NCI-H526 treated with DMSO at 0.1 percent for 48 hours (cell line): ENCODE measurements at places on chromosomes 12 and 14.

- DNase-seq: no peak
Observed at GRCh38 chr12:82174936-82175335, 183.3 kb downstream of the CCDC59 start.

DNA sequence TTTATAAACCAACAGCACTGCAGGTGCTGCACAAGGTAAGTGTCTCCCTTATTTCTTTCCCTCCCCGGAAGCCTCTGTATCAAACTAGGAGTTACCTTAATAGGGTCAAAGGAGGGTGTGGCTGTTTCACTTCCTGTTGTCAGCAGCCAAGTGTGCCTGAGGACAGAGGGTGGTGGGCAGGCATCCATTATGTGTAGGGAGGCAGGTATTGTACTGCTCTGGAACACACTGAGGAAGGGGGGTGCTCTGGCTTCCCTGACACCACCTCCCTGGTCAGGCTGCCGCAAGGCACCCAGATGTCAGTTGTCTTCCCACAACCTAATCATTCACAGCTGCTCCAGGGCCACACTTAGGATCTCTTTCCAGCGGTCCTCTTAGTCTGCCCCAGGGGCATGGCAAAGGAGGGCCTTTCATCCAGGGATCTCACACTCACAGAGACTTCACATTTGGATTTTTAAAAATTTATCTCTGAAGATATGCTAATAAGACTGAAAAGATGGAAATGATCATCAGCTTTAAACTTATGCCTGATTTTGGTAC lies 132.0 kb upstream of the ARHGAP5 start:
- no peak for DNase-seq

- no peak for DNase-seq
Observed at GRCh38 chr14:23301969-23302289, 730 bp downstream of the PPP1R3E start.

GRCh38 chr12:2976581-2976996 lies 17.4 kb downstream of the TEAD4 start:
- DNase-seq: no peak

DNA sequence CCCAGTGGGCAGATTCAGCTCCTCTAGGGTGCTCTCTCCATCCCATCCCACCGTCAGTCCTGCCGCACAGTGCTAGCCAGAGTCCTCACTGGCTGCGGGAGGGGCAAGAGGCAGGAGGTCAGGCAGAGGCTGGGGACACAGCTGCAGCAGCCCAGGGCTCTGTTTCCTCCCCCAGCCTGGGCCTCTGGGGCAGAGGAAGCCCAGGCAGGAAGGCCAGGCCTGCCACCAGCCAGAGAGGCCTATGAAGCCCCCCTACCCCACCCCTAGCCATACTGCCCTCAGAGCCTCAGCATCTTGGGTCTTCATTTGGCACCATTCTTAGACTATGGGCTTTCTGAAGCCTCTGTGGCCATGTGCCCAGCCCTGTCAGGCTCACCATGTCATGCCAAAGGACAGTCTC lies 3.4 kb downstream of the ACVRL1 start:
- no peak for DNase-seq

GRCh38 chr12:123987022-123987421 lies 14.0 kb downstream of the ZNF664 start:
- no peak for DNase-seq

DNA sequence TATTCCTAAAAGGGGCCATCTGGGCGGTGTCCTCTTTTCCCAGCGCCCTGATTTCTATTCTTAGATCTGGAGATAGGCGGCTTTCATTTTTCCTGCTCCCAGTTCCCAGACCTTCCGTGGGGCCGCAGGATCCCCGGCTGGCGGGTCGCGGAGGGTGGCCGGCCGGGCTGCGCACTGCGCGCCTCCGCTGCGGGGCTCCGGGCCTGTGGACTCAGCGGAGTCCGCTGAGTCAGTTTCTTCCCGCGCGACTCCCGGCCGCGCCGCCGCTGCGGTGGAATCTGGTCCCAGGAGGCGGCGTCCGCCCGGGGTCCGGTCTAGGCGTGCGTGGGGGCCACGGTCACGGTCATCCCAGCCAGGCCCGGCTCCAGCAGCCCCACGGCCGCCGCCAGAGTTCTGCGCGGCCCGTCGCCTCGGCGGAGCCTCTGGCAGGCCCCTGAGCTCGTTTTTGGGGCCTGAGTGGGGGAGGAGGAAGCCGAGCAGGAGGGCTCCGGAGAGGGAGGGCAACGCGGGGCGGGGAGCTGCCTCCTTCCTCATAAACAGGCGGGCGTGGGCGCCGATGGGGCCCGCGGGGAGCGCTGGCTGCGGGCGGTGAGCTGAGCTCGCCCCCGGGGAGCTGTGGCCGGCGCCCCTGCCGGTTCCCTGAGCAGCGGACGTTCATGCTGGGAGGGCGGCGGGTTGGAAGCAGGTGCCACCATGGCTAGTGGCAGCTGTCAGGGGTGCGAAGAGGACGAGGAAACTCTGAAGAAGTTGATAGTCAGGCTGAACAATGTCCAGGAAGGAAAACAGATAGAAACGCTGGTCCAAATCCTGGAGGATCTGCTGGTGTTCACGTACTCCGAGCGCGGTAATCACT lies at the start of gene LRRK2:
TSS of gene LRRK2 (plus strand) at position 559 of the 853 bp plus-strand sequence. CDS start at position 694, 135 bp downstream.
- DNase-seq: no peak

DNA sequence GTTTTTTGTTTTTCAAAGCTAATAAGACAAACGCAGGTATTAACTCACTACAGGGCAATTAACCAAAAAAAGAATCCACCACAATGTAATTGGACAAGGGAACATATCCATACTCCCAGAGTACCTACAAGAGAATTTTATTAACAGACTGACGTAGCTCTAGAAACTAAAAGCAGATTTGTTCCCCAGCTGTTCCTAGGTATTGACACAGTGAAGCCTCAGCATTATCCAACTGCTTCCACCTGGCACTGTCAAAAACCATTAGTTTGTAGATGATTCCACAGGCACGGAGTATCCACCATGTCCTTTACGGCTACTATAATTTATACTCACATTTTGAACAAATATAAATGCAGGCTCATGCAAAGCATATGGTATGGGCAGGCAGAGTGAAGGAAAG lies 22.3 kb downstream of the PPM1H start:
- DNase-seq: no peak

GRCh38 chr12:119201789-119202543 lies 23.2 kb downstream of the HSPB8 start:
- DNase-seq: peak; percentile 29

DNA sequence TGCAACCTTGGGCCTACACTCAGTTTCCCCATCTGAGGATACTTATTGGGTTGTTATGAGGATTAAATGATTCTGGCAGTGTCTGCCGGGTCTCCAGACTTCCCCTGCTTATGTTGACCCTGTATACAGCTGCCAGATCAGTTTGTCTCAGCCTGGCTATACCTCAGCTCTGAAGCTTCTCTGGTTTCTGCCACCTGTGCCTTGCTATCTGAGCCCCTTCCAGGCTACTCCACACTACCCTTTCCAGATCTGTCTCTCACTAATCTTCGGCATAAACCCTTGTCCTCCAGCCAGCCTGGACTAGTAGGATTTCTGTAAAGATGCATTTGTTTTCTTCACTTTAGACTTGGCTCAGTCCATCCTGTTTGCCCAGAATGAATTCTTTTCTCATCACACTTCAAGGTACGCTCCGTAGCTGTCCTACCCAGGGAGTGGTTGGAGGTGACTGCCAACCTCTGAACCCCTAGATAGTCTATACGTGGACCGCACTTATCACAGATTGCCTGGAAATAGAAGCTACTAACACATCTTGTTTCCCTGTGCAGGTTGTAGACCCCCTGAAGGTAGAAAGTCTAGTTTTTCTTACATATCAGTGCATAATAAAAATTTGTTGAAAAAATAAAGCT lies 422.4 kb downstream of the RAD51B start:
- DNase-seq: no peak

DNA sequence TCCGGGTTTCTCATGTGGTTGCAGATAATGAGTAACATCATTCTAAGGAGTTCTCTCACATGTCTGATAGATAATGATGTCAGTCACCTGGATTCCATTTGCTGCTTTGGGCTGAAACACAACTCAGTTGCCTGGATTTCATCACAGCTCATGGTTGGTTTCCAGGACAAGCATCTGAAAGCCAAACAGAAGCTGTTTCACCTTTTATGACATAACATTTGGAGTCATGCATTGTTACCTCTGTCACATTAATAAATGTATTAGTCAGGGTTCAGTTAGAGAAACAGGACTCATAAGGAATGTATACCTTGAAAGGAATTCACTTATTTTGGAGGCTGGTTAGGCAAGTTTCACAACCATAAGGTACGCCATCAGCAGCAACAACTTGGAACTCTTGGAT lies 251.9 kb upstream of the ATXN7L3B start:
- DNase-seq: no peak

- DNase-seq: no peak
Observed at GRCh38 chr12:6541371-6542165, 7.3 kb downstream of the GAPDH start.

DNA sequence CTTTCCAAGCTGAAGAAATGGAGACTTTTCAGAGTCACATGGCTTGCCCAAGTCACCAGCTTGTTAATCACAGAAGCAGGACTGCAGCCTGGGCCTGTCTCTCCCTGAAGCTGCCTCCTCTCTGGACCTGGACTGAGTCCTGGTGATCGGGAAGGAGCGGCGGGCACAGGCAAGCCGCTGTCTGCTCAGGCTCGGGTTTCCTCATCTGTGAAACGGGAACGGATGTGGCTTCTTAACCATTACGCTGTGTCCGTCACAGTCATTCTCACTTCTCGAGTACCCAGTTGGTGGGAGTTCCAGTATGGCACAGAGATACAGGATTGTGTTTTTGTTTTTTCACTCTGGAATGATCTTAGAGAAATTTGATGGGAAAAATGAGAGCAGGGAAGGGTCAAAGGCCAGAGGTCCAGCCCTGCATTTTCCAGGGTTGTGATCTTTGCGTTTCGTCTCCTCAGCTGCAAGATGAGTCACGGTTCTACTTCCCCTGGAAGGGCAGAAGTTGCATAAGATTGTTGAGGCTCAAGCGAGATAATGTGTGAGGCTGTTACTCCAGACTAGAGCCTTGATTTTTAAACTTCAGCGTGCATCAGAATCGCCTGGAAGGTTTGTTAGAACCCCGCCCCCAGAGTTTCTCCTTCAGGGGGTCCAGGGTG lies 7.6 kb upstream of the LRTM2 start:
- no peak for DNase-seq

- DNase-seq: no peak
Observed at GRCh38 chr14:74569806-74570591, 42.0 kb downstream of the LTBP2 start.

- DNase-seq: no peak
Observed at GRCh38 chr12:3967556-3968160, 94.5 kb upstream of the PARP11 start.

DNA sequence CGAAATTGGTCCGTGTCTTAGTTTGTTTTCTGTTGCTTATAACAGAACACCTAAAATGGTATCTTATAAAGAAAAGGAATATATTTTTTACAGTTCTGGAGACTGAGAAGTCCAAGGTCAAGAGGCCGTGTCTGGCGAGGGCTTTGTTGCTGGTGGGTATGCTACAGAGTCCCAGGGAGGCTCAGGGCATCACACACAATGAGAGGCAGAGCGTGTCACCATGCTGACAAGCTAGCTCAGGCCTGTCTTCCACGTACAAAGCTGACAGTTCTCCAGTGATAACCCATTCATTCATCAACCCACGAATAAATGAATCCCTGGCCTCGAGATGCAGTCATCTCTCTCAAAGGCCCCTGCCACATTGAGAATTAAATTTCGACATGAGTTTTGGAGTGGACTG lies 56.7 kb upstream of the AEBP2 start:
- no peak for DNase-seq

DNA sequence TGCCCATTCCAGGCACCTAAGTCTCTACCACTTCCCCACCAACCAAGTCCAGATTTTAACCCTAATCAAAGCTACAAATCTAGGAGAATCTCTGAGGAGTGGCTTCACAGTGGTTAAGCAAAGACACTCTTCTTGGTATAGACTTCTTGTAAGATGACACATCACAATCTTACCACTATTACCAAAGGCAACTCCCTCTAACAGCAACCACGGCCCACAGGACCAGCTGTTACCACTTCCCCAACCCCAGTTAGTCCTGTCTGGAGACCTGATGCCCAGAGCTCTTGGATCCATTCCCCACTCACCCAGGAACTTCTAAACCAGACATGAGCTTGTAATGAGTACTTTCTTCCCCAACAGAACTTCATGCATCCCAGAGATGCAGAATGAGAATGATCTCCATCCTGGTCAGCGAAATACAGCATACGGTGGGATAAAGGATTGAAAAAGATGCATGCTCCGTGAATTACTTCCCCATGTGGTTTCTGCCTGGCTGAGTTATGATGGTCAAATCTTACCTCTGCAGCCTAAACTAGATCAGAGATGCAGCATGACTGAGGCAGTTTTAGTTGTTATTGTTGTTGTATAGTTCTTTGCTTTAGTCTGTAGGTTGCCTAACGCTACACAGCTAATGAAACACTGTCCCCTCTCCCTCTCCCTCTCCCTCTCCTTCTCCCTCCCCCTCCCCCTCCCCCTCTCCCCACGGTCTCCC lies 87.7 kb upstream of the FOXN3 start:
- DNase-seq: no peak

DNA sequence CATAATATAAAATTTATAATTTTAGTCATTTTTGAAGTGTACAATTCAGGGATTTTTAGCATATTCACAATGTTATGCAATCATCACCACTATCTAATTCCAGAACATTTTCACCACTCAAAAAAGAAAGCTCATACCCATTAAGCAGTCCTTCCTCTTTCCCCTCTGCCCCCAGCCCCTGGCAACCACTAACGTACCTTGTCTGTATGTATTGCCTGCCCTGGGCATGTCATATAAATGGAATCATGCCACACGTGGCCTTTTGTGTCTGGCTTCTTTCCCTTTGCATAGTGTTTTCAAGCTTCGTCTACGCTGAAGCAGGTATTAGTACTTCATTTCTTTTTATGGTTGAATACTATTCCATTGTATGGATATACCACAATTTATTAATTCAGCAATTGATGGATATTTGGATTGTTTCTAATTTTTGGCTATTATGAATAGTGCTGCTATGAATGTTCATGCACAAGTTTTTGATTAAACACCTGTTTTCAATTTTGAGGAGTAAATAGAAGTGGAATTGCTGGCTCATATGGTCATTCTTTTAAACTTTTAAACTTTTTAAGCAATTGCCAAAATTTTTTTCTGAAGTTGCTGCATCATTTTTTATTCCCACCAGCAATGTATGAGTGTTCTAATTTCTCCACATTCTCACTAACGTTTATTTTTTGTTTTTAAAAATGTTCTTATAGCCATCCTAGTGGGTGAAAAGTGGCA lies 1.6 kb upstream of the SSTR1 start:
- no peak for DNase-seq

DNA sequence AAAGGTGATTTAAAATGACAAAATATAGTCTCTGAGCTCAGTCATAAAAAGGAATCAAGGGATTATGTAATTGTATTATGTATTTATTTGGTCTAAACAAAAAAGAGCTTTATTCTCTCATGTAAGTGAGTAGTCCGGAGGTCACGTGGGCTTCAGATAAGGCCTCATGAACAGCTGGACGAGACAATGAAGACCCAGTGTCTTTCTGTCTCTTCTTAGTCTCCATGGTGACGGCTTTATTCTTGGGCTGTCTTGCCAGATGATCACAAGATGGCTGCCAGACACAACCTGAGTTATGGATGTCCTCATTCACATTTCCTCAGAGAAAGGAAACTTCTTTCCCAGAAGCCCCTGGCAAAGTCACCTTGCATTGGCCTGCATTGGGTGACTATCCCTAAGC lies 98.6 kb downstream of the ARF6 start:
- no peak for DNase-seq

GRCh38 chr12:29714966-29715365 lies 68.8 kb downstream of the TMTC1 start:
- no peak for DNase-seq
